ENCODE measurements at places on chromosomes 6 and 20.
A peak's percentile ranks its signal among the peaks of the same experiment; 100 is the strongest.

GRCh38 chr6:155039618-155040017 lies 44.5 kb downstream of the TIAM2 start:
- no peak for DNase-seq

GRCh38 chr6:110360676-110361075 lies 2.5 kb upstream of the METTL24 start:
- no peak for DNase-seq

- DNase-seq = no peak
Observed at GRCh38 chr6:155061381-155061780, 66.3 kb downstream of the TIAM2 start.

GRCh38 chr6:26531897-26532296 lies 6.3 kb upstream of the HMGN4 start:
- no peak for DNase-seq

DNA sequence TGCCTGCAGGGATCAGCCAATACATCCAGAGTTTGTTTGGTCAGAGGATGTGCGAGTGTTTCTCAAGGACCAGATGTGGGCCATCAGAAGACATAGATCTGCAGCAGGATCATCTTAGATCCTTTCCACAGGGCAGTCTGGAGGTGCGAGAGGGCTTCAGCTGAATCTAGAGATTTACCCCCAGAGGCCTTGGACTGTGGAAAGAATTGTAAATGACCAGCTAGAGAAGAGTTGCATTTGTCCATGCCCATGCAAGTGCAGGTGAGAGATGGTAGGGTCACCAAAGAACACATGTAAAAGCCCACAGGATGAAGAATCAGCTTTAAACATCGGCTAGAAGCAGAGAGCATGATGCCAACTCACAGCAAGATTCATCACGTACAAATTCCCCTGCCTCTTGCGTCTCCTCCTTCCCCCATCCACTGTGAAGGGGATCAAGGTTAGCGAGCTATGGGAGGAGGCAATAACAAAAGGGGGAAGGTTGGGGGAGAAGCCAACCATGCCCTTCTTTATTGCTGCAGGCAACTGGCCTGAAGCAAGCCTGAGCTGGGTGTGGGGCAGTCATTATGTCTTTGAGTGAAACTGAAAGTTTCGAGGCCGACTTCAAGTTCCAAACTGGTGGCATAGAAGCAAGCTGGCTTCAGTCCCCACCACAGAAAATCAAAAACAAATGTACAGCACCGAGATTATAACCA lies 83.5 kb downstream of the SCML4 start:
- DNase-seq = no peak

GRCh38 chr6:150683320-150683719 lies 83.6 kb downstream of the PLEKHG1 start:
- DNase-seq = no peak

DNA sequence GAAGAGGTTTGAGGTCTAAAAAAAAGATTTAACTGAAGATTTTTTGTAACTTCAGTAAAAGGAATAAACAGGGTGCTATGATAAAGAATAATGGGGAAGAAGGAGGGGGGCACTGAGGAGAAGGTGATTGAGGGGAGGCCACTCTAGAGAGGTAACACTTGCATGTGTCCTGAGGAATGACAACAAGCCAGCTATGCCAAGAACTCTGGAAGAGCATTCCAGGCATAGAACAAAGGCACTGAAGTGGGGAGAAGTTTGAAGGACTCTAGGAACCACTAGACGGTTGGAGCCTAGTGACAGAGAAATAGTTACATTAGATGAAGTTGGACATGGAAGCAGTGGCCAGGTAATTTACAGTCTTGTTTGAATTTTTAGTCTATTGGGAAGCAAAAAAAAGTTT lies 10.8 kb upstream of the SF3B5 start:
- DNase-seq = no peak

- DNase-seq = no peak
Observed at GRCh38 chr6:131213501-131213990, 78.3 kb downstream of the AKAP7 start.

- peak; percentile 1 for DNase-seq
Observed at GRCh38 chr6:143449714-143450452, 612 bp downstream of the ADAT2 start.

DNA sequence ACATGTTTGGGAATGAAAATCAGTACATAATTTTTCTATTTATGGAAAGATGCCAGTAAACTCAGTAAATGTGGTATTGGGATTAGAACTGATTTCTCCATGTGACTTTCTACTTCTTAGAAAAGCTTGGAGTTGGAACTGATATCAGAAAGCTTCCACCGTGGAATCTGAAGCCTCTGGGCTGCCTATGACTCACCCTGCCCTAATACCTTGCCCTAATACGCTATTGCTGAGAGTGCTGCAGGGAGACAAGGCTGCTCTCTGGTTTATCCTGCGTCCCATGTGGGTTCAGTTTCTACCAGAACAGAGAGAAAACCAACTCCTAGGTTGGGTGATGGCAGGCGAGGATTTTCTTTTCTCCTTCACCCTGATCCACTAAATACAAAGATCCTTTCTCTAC lies 3.3 kb upstream of the STMND1 start:
- no peak for DNase-seq

- no peak for DNase-seq
Observed at GRCh38 chr6:34513646-34514045, 42.5 kb downstream of the SPDEF start.

DNA sequence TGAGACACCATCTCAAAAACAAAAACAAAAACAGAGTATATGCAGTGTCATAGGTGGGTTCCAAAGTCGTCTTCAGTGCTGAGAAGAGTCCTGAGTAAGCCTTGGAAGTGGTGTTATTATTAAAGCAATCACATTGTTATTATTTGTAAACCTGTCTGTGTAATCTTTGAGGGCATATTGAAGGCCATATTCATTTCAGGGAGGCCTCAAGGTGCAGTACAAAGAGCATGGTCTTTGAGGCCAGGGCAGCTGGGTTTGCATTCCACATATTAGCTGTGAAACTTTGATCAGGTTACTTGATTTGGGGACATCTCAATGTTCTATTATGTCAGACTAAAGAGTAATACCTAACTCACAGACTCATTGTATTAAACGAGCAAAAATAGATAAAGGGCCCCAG lies 139.3 kb upstream of the SOX4 start:
- no peak for DNase-seq

Measured in stimulated activated CD8-positive, alpha-beta memory T cell treated with anti-CD3 and anti-CD28 coated beads, Interleukin-7, amount 100 ng/mL, for 24 hours (primary cell).